ENCODE measurements at places on chromosomes 3 and 15.

DNA sequence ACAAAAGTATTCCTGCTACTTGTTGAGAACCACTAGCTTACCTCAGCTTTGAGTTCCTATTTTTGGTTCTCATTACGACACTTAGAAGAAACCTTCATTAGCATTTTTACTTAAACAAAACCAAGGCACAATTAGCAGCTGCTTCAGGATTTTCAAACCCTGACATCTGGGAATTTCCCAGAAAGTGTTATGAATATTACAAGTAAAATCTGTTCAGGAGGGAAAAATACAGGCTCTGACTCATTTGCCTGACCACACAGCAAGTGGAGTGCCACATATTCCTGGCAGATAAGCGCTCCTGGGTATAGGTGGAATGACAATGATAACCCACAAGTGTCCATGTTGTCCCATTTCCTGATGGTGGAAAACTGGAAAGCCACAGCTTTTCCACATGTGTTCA lies 10.3 kb upstream of the RFTN1 start:
- no peak for DNase-seq

GRCh38 chr3:171831936-171832335 lies 11.2 kb upstream of the TMEM212 start:
- no peak for DNase-seq

DNA sequence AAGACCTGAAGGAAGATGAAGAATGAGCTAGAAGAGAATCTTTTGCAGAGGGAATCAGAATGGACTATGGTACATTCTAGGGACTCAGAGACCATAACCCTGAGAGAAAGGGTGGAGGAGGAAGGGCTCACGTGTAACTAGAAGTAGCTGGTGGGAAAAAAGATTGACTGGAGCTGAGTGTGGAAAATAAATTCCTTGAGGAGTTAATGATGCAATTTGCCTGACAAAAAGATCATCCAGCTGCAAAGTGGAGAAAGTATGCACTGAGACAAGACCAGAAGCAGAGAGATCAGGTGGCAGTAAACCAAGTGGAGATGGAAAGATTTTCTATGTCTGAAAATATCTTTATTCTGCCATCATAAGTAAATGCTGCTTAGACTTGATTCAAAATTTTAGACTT lies 52.9 kb upstream of the TBL1XR1 start:
- DNase-seq, result no peak

DNA sequence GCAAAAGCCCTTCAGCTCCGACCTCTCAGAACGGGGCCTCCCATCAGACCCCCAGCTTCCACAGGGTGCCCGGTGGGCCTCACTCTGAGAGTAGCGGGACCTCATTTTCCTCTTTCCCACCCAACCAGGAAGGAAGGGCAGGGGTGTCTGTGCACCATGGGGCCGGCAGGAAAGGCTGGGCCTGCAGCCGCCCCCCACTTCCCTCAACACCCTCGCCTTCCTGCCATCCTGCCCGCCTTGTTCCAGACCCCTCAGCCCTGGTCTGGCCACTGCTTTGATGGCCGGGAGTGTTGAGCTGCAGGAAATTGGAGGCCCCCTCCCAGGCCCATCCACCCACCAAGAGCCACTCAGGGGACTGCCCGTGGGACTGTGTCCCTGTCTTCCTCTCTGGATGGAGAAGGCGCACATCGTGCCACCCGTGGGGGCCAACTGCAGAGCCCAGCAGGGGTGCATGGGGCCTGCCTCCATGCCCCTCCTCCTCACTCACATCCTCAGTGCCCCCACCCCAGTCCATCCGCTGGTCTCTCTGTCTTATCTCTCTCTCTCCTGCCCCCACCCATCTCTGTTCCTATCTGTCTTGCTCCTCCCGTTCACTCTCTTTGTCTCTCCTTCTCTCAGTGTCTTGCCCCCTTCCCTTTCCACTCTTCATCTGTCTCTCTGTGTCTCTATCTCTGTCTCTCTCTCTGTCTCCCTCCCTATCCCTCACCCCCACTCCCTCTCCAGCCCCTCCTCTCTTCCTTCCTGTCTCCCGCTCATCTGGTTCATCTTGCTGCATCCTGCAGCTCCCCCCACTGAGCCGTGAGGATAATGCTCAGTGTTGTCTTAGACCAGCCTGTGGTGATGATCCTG lies 1.8 kb upstream of the PLXND1 start:
- DNase-seq, result no peak

GRCh38 chr3:100104442-100104798 lies 9.9 kb downstream of the FILIP1L start:
- no peak for DNase-seq
